T-helper 17 cell (primary cell): ENCODE measurements at places on chromosomes 16 and 17. TPM values are rescaled to one million over a fixed set of nuclear protein-coding genes. Genes with fewer than 3 reads are reported as not detected.

Gene MRPL38
- total RNA-seq: 93.8 TPM

Gene SALL1
- not detected for total RNA-seq

Gene ZNF232
- 4.1 TPM for total RNA-seq

Gene ABAT
- total RNA-seq: 8.7 TPM

Gene TNFRSF13B
- total RNA-seq: 1.1 TPM

Gene ZG16B
- total RNA-seq: not detected

Gene HAGH
- 35.8 TPM for total RNA-seq

Gene NETO2
- 5.3 TPM for total RNA-seq

DNA sequence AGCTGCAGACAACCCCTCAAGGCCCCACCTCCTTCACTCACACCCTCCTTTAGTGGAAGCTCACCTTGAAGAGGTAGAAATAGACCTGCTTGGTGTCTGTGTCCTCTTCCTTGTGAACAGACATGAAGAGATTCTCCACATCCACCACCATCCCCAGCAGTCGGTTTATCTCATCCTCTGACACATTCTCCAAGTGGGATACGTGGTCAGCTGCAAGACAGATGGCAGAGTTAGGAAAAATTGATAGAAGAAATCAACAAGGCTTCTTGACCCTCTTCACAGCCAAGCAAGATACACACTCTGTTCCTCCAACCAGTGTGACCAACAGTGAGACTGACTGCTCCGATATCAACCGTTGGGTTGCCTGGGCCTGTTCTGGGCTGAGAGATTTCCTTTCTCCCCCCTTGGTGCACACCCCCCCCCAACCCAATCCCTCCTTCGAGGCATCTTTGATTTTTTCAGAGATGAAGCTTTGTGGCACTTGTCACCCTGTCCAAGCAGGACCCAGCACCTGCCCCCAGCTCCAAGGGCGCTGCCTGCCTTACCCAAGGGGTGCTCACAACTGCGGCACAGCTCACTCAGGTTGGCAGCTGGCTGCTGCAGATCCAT, 902 bp downstream of the KAT2A start:
- H3K27me3 ChIP-seq: no peaks in the 10 kb centered on the region
- peaks cover 21% of the 10 kb centered on the region for H3K4me1 ChIP-seq
- H3K36me3 ChIP-seq: no peaks in the 10 kb centered on the region
- H3K4me3 ChIP-seq: peak overlapping the region; percentile 60
- no peak overlapping the region for H3K27ac ChIP-seq
- DNase-seq: no peak

- H3K27ac ChIP-seq: no peak overlapping the region
- no peak for DNase-seq
- H3K27me3 ChIP-seq: no peaks in the 10 kb centered on the region
- H3K4me1 ChIP-seq: no peaks in the 10 kb centered on the region
Observed at GRCh38 chr17:21149621-21150020, 22.9 kb downstream of the DHRS7B start.

- H3K4me1 ChIP-seq: peaks cover 21% of the 10 kb centered on the region
- peak overlapping the region; percentile 49 for H3K27ac ChIP-seq
- H3K27me3 ChIP-seq: no peaks in the 10 kb centered on the region
- DNase-seq: no peak
- H3K36me3 ChIP-seq: peaks cover 3% of the 10 kb centered on the region
Observed at GRCh38 chr17:49845321-49845720, 2.5 kb downstream of the TAC4 start.

DNA sequence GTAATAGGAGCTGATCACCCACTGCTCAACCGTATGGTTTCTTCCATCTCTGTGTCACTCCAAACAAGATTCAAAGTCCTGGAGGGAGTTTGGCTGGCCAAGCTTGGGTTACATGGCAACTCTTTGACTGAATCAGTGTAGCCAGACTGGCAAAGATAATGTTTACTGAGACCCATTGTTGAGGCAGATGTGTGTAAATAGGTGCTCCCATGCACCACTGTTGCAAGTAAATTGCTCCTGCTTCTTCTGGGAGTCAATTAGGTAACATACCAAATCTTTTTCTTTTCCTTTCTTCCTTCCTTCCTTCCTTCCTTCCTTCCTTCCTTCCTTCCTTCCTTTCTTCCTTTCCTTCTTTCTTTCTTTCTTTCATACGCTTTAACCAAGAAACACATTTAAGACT, 86.3 kb upstream of the DHX40 start:
- no peak overlapping the region for H3K27ac ChIP-seq
- DNase-seq: no peak
- H3K4me3 ChIP-seq: no peak overlapping the region
- peaks cover 3% of the 10 kb centered on the region for H3K4me1 ChIP-seq
- peaks cover 11% of the 10 kb centered on the region for H3K27me3 ChIP-seq

GRCh38 chr17:29155227-29155965, 24.8 kb downstream of the MYO18A start:
- DNase-seq: no peak
- H3K27me3 ChIP-seq: no peaks in the 10 kb centered on the region
- H3K4me1 ChIP-seq: peaks cover 33% of the 10 kb centered on the region
- H3K27ac ChIP-seq: peak overlapping the region; percentile 95

- no peak overlapping the region for H3K27ac ChIP-seq
- H3K27me3 ChIP-seq: no peaks in the 10 kb centered on the region
- H3K4me3 ChIP-seq: no peak overlapping the region
- H3K4me1 ChIP-seq: peaks cover 26% of the 10 kb centered on the region
- no peaks in the 10 kb centered on the region for H3K36me3 ChIP-seq
Observed at GRCh38 chr16:1530883-1531637, 2.4 kb upstream of the TMEM204 start.

DNA sequence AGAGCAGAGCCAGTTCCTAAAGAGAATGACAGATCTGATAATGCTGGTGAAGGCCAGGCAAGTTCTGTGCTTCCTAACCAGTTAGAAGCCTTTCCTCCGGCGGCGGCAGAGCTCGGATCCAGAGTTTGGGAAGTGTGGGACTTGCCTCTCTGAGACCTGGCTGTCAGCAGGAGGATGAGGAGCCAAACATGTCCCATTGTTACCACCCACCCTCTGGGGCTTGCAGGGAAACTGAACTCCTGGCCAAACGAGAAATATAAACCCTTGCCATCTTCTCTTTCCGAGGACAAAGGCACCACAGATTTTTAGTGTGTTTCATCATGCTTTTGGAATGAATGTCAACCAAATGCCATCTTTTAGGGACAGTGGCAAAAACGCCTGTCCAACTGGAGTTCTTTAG, 80.2 kb upstream of the SMURF2 start:
- peaks cover 5% of the 10 kb centered on the region for H3K4me1 ChIP-seq
- no peak overlapping the region for H3K4me3 ChIP-seq
- DNase-seq: no peak
- H3K27me3 ChIP-seq: no peaks in the 10 kb centered on the region

DNA sequence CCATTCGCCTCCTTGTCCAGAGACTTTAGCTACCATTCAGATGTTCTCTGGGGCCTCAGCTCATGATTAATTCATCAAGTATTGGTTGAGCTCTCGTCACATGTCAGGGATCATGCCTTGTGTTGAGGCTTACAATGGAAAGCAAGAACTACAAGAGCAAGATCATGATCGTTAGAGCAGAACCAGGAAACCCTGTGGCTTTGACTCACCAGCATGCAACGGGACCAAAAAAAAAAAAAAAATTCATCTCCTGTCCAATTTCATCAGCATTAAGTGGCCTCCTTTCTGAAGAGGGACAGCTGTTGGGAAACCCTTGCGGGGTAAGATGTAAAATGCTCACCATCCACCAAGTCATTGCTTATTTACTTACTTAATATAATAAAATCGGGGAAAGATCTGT, 12.1 kb upstream of the USP10 start:
- peaks cover 6% of the 10 kb centered on the region for H3K4me1 ChIP-seq
- H3K27ac ChIP-seq: no peak overlapping the region

DNA sequence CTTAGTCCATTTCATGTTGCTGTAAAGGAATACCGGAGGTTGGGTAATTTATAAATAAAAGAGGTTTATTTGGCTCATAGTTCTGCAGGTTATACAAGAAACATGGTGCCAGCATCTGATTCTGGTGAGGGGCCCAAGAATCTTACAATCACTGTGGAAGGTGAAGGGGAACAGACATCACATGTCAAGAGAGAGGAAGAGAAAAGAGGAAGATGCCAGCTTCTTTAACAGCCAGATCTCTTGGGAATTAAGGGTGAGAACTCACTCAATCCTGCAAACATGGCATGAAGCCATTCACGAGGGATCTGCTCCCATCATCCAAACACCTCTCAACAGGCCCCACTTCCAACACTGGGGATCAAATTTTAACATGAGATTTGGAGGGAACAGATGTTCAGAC, 49.5 kb downstream of the BMERB1 start:
- H3K36me3 ChIP-seq: peaks cover 2% of the 10 kb centered on the region
- H3K4me3 ChIP-seq: no peak overlapping the region

DNA sequence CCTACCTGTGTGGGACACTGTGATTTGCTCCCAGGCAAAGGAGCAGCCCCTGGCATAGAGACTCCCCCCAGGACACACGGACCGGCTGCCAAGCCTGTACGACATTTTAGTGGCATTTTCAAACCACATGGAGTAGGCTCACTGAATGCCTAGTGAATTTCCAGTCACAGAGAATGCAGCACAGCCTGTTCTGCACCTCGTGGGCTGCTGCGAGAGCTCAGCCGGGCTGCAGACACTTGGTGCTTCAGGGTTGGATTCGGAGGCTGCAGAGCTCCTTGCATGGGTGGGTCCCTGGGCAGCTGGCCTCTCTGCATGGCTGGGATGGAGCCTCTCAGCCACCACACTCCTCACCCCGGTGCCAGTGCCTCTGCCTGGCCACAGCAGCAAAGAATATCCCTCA, 51.2 kb upstream of the HNF1B start:
- no peak overlapping the region for H3K4me3 ChIP-seq
- H3K27ac ChIP-seq: no peak overlapping the region
- H3K27me3 ChIP-seq: peaks cover 63% of the 10 kb centered on the region
- H3K36me3 ChIP-seq: no peaks in the 10 kb centered on the region

DNA sequence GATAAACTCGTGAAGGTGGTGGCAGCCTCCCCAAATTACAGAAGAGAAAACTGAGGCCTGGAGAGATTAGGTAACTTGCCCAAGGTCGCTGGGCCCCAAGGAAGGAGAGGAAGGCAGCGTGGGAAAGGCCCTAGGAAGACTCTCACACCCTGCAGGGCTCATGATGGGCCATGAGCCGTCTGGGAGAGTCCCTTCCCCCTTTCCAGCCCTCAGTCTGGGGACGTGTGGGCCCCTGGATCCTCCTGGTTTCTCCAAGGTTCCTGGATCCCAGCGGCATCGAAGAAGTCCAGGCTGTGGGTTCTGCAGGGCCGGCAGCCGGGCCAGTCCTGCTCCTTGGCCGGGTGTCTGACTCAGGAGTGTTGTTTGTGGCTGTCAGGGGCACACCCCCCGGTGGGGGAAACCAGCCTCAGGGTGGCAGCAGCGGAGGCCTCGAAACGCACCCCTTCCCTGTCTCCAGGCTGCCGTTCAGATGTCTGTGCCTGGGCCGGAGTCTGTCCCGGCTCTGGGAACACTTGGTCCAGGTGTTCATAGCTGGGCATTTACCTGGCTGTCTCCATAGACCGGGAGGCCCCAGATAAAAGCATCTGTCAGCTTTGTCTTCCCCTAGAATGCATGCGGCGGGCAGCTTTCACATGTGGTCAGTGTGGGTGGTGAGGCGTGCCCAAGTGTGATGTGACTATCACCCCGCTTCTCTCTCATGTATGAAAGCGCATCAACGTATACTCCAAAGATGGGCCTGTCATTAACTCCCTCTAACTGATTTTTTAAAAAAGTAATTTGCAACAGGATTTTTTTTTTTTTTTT, 3.7 kb upstream of the RAP1GAP2 start:
- peak overlapping the region; percentile 71 for H3K4me3 ChIP-seq
- no peak for DNase-seq
- peaks cover 4% of the 10 kb centered on the region for H3K36me3 ChIP-seq
- peaks cover 59% of the 10 kb centered on the region for H3K4me1 ChIP-seq

- DNase-seq: no peak
- no peaks in the 10 kb centered on the region for H3K36me3 ChIP-seq
- peaks cover 5% of the 10 kb centered on the region for H3K4me1 ChIP-seq
- H3K4me3 ChIP-seq: no peak overlapping the region
- peak overlapping the region; percentile 45 for H3K27ac ChIP-seq
Observed at GRCh38 chr16:86072328-86073102, 173.6 kb downstream of the IRF8 start.

- peaks cover 22% of the 10 kb centered on the region for H3K4me1 ChIP-seq
- H3K27me3 ChIP-seq: peaks cover 46% of the 10 kb centered on the region
- H3K4me3 ChIP-seq: peak overlapping the region; percentile 65
- H3K27ac ChIP-seq: peak overlapping the region; percentile 78
Observed at GRCh38 chr17:81394377-81394920, 808 bp upstream of the BAHCC1 start.

DNA sequence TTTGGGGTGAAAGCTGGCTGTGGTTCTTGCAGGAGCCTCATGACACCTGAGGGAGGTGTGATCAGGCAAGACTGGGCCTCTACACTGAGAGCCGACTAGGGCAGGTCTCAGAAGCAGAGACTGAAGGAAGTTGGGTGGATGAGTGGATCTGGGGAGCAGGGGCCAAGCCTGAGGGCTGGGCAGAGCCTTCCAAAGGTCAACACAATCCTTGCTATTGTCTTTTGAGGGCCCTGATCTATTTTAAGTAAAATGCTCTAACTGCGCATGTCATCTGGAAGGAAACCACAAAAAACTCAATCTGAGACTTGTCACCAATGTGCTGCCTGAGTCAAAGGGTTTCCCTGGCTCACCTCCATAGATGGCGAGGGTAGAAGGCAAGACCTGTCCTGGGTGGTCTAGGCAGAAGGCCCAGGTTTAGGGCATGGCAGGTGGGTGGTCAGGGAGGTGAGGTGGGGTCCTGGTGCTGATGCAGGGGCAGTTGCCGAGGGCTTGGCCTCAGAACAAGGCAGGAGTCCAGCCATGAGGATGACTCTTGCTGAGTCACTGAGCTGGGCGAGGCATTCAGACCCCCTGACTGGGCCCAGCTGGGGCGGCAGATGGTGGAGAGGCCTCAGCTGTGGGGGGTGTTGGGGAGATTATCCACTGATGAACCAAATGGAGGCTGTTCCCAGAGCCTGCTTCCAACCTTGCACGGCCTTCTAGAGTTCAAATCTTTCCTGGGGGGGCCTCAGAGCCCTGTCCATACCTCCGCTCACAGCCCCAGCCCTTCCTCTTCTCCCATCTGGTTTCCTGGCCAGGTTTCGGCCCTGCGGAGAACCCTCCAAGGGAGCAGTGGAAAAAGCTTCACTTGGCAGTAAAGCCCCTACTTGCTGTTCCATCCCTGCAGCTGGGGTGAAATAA, 5.1 kb downstream of the MVP start:
- peaks cover 46% of the 10 kb centered on the region for H3K4me1 ChIP-seq
- H3K27me3 ChIP-seq: no peaks in the 10 kb centered on the region
- DNase-seq: no peak
- peak overlapping the region; percentile 93 for H3K27ac ChIP-seq
- H3K36me3 ChIP-seq: no peaks in the 10 kb centered on the region

- H3K4me1 ChIP-seq: no peaks in the 10 kb centered on the region
- H3K4me3 ChIP-seq: no peak overlapping the region
- H3K36me3 ChIP-seq: no peaks in the 10 kb centered on the region
- H3K27me3 ChIP-seq: no peaks in the 10 kb centered on the region
- DNase-seq: no peak
Observed at GRCh38 chr16:72715267-72715666, 332.7 kb downstream of the ZFHX3 start.

GRCh38 chr17:60527701-60528100, 1.7 kb upstream of the APPBP2 start:
- H3K27me3 ChIP-seq: no peaks in the 10 kb centered on the region
- H3K4me3 ChIP-seq: no peak overlapping the region
- DNase-seq: no peak
- no peak overlapping the region for H3K27ac ChIP-seq
- peaks cover 25% of the 10 kb centered on the region for H3K4me1 ChIP-seq

- H3K4me1 ChIP-seq: no peaks in the 10 kb centered on the region
- H3K27me3 ChIP-seq: peaks cover 2% of the 10 kb centered on the region
- no peak overlapping the region for H3K4me3 ChIP-seq
- no peaks in the 10 kb centered on the region for H3K36me3 ChIP-seq
Observed at GRCh38 chr16:85393674-85394451, 219.3 kb upstream of the GSE1 start.

- no peak overlapping the region for H3K27ac ChIP-seq
- no peaks in the 10 kb centered on the region for H3K36me3 ChIP-seq
- H3K27me3 ChIP-seq: peaks cover 14% of the 10 kb centered on the region
- H3K4me1 ChIP-seq: no peaks in the 10 kb centered on the region
- no peak for DNase-seq
Observed at GRCh38 chr17:47997586-47997985, 26.7 kb downstream of the CDK5RAP3 start.
